ENCODE measurements at places on chromosomes 6 and 20. TPM values are rescaled to one million over a fixed set of nuclear protein-coding genes. Genes with fewer than 3 reads are reported as not detected.

SOX18 gene
- polyA plus RNA-seq: 11.5 TPM

PRSS35 gene
- polyA plus RNA-seq: 73.4 TPM

SLC16A10 gene
- 5.9 TPM for polyA plus RNA-seq

GRCh38 chr6:115969207-115969929, 91.3 kb downstream of the FRK start:
- no peak for DNase-seq

DNA sequence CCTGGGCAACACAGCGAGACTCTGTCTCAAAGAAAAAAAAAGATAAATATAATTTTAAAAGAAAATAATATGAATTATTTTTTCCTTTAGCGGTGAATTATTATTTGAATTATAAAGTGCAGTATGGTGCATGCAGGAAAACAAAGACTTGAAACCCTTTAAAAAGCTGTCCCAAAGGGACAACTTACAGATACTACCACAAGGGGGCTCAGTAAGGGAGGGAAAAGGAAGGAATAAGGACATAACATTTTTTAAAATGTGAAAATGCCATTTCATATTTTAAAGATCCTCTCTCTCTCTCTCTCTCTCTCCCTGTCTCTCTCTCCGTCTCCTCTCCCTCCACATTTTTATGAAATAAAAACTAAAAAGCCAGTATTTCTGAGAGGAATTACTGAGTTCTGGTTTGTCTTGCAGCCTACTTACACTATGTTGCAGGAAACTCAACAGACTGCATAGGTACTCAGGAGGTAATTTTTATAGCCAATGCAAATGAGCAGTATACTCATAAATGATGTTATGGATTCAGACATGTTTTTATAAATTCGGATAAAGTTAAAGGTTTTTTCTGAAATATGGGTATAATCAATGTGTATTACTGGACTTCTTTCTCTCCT, 455.0 kb upstream of the GJE1 start:
- DNase-seq: no peak

GRCh38 chr6:49775043-49775442, 12.0 kb downstream of the PGK2 start:
- DNase-seq: no peak

- no peak for DNase-seq
Measured at GRCh38 chr20:40109136-40109535, 579.9 kb downstream of the MAFB start.

- DNase-seq: no peak
Measured at GRCh38 chr6:88865275-88865674, 98.1 kb downstream of the RNGTT start.

- DNase-seq: no peak
Measured at GRCh38 chr20:43840382-43841070, 74.1 kb upstream of the TOX2 start.

DNA sequence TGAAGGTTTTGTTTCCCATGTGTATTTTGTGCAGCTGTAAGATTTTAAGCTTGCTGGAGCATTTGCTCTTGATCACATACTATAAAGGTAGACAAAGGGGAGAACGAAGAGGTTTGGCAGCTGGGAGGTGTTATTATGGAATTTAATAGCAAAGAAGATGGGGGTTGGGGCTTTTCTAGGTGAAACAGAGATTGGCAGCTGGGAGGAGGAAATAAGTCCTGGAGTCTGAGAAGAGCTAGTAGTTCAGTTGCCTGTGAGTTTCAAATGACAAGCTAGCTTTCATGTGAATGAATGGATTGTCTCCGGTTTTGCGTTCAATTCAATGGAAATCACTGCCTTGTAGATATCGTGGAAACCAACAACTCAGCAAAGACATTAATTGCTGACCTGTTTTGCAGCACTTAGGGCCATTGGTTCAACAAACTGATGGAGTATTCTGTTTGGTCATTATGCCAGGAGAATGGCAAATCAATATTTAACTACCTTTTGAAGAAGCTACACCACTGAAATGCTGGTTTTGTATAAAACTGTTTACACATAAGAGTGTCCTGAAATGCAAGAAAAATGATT, 38.1 kb upstream of the FLRT3 start:
- no peak for DNase-seq

DNA sequence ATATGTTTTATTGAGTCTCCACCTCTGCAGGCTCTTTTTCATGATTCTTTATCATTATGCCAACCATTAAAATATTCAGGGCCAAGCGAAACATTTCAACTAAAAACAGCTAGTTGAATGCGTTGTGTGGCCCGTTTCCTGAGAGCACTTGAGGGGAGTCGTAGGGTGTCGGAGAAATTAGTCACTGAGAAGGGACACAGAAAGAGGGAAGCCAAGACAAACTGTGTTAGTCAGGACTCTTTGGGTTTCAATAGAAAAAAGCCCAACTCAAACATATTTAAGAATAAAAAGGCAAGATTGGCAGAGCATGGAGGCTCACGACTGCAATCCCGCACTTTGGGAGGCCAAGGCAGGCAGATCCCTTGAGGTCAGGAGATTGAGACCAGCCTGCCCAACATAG, 58.9 kb downstream of the MAFB start:
- DNase-seq: no peak

DNA sequence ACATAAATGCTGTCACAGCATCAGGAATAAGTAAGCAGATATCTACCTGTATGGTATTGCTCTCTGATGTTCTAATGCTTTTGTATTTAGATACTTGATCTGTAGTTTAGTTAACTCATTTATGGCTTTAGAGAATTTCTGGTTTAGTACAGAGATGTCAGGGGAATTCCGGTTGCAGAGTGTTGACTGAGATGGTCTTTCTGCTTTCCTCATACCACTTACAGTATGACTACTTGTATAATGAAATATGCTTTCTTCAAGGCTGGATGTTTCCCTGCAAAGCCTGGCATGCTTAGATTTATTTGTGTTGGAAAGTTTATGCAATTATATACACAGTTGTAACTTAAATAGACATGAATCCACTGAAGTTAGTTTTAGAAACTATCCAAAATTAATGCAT, 278.4 kb downstream of the CDH26 start:
- no peak for DNase-seq

- DNase-seq: peak; percentile 84
Measured at GRCh38 chr6:35213824-35214756, at the start of gene SCUBE3. Gene SCUBE3 (plus strand): TSS chr6:35213956. CDS start chr6:35214419, 463 bp downstream.
